Activated CD4-positive, alpha-beta T cell treated with anti-CD3 and anti-CD28 coated beads, Interleukin-2, amount 50 U/mL, for 1 hour (primary cell): ENCODE measurements at places on chromosomes 2 and 18.

DNA sequence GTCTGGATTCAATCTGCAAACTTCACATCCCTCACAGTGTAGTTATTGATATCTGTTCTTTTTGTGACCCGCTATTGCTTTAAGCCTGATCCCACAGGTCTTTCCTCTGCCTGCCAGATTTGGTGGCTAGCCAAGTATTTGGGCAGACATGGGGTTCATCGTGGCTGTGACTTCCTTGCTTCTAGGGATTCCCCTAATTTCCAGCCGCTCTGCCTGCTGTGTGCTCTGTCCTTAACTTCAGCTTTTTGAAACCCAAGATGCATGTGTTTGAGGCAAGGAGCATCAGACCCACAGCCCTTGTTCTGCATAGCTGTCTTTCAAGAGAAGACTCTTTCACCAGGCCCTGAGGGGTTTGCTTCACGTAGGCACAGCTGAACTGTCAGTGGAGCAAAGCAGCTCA, 54.2 kb downstream of the NCAPH start:
- DNase-seq, result no peak

DNA sequence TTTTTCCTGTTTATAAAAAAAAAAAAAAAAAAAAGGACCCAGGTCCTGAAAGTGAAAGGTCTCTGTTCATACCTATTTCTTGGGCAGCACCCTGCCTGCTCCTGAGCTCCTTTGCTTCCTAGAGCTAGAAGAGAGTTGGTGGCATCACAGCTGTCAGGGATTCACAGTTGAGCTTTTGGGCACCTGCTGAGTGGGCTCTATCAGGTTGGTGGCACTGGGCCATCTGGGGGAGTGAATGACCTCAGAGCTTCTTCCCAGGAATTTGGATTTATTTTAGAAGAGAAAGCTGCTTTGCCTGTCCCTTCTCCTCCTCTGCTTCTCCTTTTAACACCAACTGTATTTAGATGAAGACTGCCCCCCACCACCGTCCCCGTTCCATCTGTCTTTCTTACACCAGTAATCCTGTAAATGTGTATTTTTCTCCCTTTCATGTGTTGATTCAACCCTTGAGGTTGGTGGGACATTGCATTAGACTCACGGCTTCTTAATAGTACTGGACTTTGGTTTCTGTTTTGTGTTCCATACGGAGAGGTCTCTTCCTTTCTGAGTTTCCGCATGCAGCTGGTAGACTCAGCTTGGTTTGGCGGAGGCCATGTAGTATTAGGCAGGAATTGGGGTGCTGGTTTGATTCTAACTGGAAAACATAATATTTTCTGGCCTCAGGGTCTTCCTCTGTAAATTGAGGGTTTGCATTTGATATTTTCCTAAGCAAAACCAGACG, 7.6 kb upstream of the MGAT5 start:
- no peak for DNase-seq

DNA sequence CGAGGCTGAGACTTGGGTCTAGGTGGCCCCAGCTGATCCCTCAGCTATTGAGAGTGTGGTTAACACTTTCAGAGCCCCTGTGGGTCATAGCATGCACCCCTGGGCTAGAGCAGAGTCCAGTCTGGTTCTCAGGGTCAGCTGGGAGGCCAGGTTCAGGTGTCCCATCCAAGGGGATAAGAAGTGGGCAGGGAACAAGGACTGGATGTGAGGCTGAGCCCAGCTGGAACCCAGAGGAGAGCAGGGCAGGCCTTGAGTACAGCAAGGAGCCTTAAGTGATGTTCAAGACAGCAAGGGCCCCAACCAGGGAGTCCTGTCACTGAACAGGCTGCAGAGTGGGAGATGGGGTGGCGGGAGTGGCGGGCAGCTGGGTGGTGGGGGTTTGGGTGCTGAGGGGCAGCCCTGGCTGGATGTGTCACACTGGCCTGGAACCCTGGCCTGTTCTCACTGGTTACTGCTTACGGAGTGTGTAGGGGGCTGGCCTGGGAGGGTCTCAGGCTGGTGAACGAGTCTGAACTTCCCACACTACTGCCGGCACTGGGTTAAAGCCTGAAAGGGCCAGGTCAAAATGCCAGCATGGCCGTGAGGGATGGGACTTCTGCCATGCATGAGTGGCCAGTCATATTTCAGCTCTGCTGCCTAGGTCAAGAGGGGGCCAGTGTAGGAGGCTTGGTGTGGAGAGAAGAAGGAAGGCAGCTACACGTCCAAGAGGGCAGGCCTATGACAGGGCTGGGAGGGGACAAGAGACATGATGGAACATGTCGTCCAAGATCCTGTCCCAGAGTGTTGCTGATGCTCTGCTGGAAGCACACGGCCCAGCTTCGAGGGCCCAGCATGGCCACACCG, 13.6 kb downstream of the TMEM185B start:
- no peak for DNase-seq

GRCh38 chr2:43939695-43940256, 56.0 kb downstream of the LRPPRC start:
- DNase-seq, result no peak

GRCh38 chr2:133365117-133365516, 203.1 kb downstream of the NCKAP5 start:
- no peak for DNase-seq

DNA sequence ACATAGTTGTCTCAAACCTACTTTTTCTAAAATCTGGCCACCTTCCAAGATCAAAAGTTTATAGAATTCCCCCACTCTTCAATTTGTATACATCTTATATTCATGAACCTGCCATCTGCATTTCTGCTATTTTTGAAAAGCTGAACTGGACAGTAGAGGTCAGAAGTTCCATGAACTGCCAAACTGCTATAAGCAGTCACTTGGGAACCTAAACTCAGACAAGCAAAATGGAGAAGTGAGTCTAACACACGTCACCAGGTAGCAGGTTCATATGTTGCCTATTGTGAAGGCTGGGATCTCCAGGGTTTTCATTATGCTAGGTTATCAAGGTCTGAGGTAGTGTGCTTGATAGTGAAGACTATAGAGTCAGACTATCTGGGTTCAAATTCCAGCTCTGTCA, 2.0 kb upstream of the MYO1B start:
- DNase-seq, result no peak

DNA sequence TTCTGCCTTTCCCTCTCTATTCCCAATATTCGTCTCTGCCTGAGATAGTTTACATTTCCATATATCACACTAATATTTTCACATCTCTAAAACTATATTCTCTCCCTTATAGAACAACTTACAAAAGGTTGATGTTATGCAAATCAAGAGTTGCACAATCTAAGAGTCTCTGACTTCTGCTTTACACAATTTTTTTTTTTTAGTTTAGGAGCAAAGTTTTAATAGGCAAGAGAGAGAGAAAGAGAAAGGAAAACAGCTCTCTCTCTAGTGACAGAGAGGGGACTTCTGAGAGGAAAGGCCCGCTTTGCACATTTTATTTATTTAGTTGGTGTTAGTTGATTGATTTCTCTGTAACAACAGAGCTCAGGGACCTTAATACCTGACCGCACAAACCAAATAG, 380.2 kb downstream of the TXNL1 start:
- no peak for DNase-seq

DNA sequence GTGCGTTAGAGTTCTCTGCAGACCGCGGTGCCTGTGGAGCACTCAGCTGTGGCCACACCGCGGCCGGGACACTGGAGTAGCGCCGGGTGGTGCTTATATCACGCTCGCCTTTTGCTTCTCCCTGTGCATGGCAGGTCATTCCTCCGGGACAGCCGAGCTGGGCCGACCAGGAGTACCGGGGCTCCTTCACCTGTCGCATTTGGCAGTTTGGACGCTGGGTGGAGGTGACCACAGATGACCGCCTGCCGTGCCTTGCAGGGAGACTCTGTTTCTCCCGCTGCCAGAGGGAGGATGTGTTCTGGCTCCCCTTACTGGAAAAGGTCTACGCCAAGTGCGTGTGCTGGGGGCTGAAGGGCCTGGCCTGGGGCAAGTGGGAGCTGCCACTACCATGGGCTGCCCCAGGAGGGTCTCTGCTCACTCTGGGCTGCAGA, 4.2 kb downstream of the CAPN10 start:
- no peak for DNase-seq

DNA sequence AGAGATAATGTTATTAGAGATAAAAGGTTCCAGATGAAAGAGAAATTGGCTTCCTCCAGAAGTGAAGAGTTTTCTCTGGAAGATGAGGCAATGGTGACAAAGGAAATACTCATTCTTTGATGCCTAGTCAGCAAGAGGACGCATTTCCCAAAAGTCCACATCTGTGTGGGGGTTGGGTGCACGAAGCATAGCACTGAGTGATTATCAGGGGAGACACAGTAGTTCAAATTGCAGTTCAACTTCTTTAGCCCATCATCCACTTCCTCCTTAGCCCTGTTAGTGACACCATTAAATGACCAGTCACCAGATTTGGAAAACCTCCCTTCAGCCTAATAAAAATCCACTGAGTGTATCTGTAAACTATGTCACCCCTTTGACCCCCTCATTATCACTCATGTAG, 80.9 kb upstream of the PHLPP1 start:
- no peak for DNase-seq

DNA sequence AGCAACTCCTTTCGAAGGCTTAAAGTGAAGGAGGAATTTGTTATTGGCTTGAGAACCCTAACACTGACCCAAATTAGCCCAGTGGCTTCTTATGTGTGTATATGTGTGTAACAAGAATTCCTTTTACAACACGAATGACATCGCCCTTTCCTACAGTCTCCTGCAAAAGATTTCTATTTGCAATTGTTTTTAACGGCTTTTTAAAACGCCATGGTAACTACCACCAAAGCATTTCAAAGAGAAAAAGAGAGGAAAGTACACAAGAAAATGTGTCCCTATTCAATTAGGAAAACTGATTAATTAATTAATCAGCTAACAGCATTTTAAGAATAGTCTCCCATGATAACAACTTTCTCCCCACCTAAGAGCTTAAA, 58.1 kb downstream of the PAX3 start:
- DNase-seq, result no peak

DNA sequence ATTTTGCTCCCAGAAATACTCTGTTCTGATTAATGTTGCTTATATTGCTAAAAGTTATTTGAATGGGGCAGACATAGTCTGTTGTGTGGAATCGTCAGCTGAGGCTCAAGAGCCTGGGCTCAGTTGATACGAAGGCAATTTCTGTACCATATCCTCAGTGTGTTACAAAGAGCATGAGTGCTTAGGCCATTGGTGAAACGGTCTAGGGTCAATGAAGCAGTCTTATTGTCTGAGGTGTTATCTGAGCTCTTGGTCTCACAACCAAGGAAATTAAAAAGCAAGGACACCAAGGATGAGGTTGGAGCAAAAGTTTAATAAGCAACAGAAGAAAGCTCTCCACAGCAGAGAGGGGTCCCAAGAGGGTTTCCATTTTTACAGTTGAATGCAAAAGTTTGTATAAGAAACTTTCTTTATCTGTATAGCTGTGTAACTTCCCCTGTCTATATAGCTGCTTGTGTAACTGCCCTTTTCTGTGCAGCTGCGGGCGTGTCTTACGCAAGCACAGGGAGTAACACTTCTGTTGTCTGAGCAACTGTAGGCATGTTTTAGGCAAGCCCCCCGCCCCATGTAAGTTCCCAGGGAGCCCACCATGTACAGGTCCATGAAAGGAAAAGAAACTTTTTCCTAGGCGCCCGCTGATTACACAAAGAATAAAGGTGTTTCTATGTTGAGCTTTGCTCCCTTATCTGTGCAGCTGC, 40.6 kb upstream of the DSC1 start:
- no peak for DNase-seq

GRCh38 chr2:141482697-141483096, 648.1 kb downstream of the LRP1B start:
- no peak for DNase-seq

DNA sequence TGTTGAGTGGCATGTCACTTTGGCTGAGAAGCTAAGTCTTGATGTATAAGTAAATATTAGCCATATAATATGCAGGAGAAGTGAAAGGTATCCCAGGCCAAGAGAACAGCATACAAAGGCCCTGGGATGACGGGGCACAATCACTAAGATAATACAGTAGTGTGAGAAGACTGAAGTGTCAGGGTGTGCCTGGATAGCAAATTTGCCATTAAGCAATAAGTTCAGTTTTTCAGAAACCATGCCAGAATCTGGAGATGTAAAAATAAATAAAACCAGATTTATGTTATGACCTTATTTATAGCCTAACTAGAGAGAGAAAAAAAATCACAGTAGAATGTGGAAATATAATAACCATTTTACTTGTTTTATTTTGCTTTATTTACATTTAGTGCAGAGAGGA, 1858.7 kb upstream of the CELF4 start:
- DNase-seq, result no peak

- DNase-seq, result no peak
Measured at GRCh38 chr18:6638447-6638846, 91.1 kb upstream of the ARHGAP28 start.

- DNase-seq, result no peak
Measured at GRCh38 chr2:75565472-75566462, 5.0 kb upstream of the EVA1A start.

- no peak for DNase-seq
Measured at GRCh38 chr2:144469798-144470197, 50.1 kb downstream of the ZEB2 start.

DNA sequence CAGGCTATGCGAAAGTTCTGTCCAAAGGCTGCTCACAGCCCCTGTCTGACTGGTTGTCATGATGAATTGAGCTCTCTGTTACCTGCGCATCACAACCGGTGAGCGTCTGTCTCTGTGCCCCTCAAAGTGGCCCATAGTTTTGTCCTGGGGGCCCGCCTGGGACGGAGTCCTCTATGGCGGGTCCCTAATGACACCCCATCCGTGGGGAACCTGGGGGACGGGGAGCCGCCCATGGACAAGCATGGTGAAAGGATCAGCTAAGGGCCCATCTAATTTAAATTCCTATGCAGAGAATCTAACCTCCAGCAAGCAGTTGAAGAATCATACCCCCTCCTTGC, 473 bp downstream of the ELMOD3 start:
- DNase-seq, result no peak

DNA sequence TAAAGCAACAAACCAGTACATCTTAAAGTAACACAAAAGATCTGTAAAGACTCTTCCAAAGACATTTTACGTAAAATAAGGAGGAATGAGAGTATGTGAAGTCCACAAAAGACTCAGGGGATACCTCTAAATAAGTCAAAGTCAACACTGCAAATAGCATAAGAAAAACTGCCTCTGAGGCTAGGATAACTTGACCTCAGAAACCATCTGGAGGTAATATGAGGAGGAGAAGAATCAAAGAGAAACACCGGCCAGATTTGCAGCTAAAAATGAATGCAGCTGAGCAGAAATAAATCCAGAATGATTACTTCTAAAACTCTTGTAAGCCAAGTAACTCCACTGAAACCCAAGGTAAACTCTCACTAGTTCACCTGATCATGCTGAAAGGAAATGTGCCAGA, 52.2 kb upstream of the ERMN start:
- no peak for DNase-seq
